ENCODE measurements at places on chromosomes 3 and 15.

GRCh38 chr15:61155741-61156700, 73.1 kb downstream of the RORA start:
- DNase-seq, result no peak

- no peak for DNase-seq
Observed at GRCh38 chr3:177481329-177481728, 284.0 kb upstream of the TBL1XR1 start.

DNA sequence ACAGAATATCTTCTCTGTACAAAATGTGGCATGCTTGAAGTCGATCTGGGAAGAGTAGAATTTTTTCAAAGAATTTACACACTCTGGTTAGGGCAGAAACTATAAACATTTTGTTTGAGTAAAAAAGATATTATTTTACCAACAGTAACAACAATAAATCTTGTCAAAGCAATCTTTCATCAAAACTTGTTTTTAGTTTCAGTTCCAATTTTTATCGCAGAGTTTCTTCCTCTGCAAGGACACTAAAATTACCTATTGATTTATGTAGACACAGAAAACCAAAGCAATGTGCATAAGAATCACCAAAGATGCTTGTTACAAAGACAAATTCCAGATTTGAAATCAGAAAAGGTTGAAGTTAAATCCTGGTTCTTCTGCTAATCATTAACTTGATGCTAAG, 61.9 kb downstream of the CGGBP1 start:
- DNase-seq, result no peak

GRCh38 chr3:53182764-53183355, 21.9 kb downstream of the PRKCD start:
- DNase-seq, result no peak

GRCh38 chr15:57235873-57236272, 140.4 kb upstream of the CGNL1 start:
- DNase-seq, result no peak

- DNase-seq, result no peak
Observed at GRCh38 chr3:50314342-50314741, 8.2 kb downstream of the HYAL2 start.

DNA sequence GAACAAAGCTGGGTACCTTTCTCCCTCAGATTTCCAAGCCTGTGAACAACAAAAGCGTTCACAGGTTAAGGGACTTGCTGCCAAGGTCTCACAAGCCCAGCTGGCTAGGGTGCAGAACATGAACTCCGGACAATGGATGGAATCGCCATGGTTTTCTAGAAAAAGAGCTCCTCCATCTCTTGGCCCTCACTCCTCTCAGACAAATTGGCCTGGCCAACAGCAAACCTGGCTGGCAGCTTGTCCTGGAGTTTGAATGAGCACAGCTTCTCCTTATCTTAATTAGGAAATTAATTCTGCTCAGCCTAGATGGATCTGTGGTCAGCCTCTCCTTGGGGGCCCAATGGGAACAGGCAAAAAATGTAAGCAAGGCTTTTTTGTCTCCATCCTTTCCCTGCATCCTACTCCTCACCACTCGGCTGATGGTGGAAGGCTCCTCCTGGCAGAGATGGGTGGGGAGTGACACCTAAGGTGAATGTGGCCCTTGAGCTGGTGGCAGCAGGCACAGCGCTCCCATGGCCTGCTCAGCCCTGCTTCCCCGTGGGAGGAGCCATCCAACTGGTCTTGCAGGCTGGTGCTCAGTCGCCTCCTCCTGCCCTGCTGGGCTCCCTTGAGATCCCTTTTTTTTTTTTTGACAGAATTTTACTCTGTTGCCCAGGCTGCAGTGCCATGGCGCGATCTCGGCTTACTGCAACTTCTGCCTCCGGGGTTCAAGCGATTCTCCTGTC, 5.8 kb downstream of the KLHL25 start:
- DNase-seq, result no peak

GRCh38 chr15:92277776-92278175, 115.9 kb upstream of the ST8SIA2 start:
- no peak for DNase-seq

DNA sequence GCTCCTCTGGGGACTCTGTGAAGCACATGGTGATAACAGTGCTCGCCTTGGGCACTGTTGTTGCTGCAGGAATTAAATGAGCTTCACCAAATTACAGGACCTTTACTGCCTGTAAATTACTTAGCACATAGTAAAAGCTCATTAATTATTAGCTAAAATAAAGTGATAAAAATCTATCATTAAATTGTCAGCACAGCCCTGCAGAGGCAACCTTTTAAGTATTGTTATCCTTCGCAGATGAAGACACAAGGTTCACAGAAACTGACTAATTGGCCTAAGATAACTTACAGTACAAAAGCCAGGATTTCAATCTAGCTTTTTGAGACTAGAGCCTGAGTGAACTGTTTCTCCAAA, 96.0 kb downstream of the ST6GAL1 start:
- no peak for DNase-seq

DNA sequence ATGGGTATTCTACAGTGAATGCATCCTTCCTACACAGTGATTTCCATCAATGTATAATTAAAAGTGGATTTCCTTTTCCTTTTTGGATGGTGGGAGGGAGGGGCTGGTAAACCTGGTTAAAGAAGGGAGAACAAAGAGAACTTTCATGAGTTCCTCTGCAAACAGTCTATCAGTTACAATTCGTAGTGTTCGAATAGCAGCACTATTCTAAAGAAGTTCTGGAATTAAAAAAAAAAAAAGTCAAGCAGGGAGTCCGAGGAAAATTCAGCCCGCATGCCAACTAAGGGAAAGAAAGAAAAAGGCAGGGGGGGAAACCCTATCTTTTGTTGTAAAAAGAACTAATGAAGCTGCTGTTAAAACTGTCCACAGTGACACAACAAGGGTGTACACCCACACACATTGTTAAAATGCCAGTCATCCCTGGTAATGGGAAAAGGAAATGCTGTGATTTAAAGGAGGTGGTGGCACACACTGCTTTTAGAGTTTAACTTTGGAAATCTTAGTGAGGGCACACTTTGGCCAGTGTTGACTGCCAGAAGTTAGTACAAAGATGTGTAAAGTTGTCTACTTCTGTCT, 521.2 kb downstream of the ZIC1 start:
- no peak for DNase-seq

DNA sequence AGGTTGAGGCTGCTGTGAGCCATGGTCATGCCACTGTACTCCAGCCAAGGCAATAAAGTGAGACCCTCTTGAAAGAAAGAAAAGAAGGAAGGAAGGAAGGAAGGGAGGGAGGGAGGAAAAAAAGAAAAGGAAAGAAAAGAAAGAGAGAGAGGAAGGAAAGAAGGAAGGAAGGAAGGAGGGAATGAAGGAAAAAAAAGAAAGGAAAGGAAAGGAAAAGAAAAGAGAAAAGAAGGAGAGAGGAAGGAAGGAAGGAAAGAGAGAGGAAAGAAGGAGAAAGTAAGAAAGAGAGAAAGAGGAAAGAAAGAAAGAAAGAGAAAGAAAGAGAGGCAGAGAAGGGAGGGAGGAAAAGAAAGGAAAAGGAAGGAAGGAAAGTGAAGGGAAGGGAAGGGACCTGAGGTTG, 20.4 kb upstream of the ACTL6A start:
- DNase-seq, result no peak

DNA sequence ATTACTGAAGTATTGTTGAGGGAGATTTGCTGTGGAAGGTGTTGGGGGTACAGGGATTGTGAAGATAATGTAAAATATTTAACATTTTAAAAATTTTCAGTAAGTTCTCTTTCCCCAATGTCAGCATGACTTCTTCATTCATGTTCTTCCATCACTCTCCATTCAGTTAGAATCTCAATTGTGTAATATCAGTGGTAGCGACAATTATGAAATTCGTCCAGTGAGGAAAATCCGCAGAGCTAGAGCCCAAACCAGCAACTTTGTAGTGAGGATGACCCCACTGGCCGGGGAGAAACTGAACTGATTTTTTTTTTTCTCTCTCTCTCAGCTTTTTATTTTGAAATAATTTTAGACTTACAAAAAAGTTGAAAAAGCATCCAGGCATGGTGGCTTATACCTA, 171.7 kb downstream of the PGPEP1L start:
- DNase-seq, result no peak

DNA sequence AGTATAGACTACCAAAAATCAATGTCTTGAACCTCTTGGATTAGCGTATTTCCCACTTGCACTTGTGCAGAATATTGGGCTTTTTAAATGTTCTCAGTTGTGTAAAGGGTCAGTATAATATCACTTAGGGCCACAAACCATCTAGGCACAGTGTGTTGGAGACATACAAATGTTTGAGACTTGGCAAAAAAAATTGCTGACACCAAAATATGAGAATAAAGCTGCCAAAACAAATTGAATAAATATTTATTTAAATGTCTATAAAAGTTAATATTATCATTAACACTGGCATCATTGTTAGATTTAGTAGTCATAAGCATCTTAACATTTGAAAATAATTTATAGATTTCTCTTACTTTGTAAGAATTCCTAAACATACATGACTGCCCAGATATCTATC, 30.9 kb upstream of the MLF1 start:
- DNase-seq, result no peak

DNA sequence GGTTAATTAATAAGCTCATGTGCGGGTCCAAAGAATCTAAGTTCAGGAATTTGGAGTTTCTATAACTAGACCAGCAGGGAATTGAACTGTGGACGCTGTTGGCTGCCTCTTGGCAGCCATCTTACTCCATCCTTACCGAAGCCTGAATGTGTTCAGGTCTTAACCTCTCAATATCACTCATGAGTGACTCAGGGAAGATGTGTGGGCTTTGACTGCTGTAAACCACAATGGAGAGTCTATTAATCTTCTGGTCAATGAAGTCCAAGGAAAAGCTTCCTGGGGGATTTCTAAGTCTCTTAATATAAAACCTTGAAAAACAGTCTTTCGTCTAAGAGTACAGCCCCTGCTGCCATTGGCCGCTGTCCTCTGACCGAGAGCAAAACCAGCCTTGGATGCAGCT, 46.7 kb upstream of the OXTR start:
- no peak for DNase-seq

DNA sequence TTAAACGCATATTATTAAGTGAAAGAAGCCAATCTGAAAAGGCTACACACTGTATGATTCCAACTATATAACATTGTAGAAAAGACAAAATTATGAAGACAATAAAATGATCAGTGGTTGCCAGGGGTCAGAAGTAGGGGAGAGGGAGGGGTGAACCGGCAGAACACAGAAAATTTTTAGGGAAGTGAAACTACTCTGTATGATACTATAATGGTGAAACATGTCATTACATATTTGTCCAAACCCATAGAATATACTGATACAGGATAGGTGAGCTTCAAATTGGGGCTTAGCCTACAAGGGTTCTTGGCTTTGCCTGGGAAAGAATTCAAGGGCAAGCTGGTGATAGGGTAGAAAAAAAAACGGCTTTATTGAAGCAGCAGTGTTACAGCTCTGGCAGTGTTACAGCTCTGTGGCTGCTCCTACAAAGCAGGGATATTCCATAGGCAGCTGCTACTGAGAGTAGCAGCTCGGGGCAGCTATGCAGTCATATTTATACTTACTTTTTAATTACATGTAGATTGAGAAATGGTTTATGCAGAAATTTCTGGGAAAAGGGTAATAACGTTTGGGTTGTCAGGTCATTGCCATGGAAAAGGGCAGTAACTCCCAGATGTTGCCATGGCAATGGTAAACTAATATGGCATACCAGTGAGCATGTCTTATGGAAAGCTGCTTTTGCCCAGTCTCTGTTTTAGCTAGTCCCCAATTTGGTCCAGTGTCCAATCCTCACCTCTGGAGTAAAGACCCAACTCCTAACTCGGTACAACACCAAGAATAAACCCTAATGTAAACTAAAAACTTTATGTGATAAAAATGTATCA, 125.1 kb upstream of the SLC25A36 start:
- no peak for DNase-seq

DNA sequence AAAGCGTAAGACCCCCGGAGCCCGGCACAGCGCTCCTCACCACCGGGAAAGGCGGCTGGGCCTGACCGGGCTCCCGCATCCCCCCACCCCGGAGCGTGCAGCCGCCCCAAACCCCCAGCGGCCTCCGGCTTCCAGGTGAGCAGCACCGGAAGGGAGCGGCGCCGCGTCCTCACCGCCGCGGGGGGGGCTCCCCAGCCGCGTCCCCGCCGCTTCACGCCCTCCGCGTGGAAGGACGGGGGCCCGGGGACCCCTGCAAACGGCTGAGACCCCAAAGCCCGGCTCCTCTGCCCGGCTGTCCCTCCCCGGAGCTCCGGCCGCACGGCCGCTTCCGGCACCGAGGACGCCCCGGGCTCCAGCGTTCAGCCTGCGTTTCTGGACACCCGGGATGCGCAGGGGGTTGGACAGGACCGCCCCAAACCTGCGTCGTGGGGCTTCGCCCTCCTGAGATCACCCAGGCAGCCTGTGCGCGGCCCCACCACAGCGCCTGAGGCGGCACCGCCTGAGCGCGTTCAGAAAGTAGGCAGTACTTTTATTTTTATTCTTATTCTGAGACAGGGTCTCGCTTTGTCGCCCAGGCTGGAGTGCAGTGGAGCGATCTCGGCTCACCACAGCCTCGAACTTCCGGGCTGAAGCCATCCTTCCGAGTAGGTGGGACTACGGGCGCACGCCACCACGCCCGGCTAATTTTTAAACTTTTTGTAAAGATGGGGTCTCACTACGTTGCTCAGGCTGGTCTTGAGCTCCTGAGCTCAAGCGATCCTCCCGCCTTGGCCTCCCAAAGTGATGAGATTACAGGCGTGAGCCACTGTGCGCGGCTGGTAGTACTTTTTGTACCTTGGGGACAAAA, 51.6 kb upstream of the BLM start:
- DNase-seq, result no peak
